Right atrium auricular region (tissue), 2 donors: ENCODE measurements at places on chromosomes 2 and 18. TPM values are rescaled to one million over a fixed set of nuclear protein-coding genes. Genes with fewer than 3 reads are reported as not detected.

The VSNL1 gene
- total RNA-seq = 30.2 TPM

The FOSL2 gene
- 54.0 TPM for total RNA-seq

The CD207 gene
- total RNA-seq = not detected

The EXOC6B gene
- 80.5 TPM for total RNA-seq

The RAB1A gene
- 69.6 TPM for total RNA-seq

The PFN4 gene
- total RNA-seq = not detected

The SERTAD2 gene
- 15.8 TPM for total RNA-seq

The IL36RN gene
- not detected for total RNA-seq

The CPS1 gene
- total RNA-seq = 1.9 TPM

The ACVR1 gene
- 36.8 TPM for total RNA-seq

The ANKRD30B gene
- total RNA-seq = not detected

The NFATC1 gene
- 20.2 TPM for total RNA-seq

- H3K27me3 ChIP-seq = no peaks in the 10 kb centered on the region
- H3K36me3 ChIP-seq = no peaks in the 10 kb centered on the region
- H3K27ac ChIP-seq = no peak overlapping the region
- no peak overlapping the region for H3K4me3 ChIP-seq
Observed at GRCh38 chr18:715626-716025, 3.2 kb upstream of the ENOSF1 start.

GRCh38 chr2:12106440-12107080 is 360.1 kb downstream of the LPIN1 start:
- no peaks in the 10 kb centered on the region for H3K36me3 ChIP-seq
- H3K4me1 ChIP-seq = no peaks in the 10 kb centered on the region
- DNase-seq = no peak
- no peak overlapping the region for H3K4me3 ChIP-seq
- no peak overlapping the region for H3K27ac ChIP-seq
- no peaks in the 10 kb centered on the region for H3K27me3 ChIP-seq

GRCh38 chr2:21423854-21424253 is 300.1 kb downstream of the TDRD15 start:
- no peaks in the 10 kb centered on the region for H3K36me3 ChIP-seq
- H3K4me3 ChIP-seq = no peak overlapping the region
- H3K4me1 ChIP-seq = no peaks in the 10 kb centered on the region
- no peak for DNase-seq

DNA sequence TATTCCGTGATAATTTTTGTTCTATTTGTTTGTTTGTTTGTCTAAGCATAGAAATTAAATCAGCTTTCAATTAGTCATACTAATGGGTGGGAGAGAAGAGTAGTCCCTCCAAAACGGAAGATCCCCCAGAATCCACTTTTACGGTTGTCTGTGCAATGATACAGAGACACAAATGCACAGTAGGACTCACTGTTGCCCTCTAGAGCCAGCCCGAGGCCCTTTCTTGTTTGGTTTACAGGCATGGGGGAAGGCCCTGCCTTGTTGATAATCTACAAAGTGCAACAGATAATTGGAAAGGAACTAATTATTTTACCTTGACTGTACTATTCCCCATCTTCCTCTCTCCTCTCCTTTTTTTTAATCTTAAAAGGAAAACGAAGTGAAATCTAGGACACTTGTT is 121.1 kb downstream of the ACOXL start:
- H3K27me3 ChIP-seq = no peaks in the 10 kb centered on the region
- H3K4me3 ChIP-seq = no peak overlapping the region
- H3K27ac ChIP-seq = no peak overlapping the region
- DNase-seq = no peak

DNA sequence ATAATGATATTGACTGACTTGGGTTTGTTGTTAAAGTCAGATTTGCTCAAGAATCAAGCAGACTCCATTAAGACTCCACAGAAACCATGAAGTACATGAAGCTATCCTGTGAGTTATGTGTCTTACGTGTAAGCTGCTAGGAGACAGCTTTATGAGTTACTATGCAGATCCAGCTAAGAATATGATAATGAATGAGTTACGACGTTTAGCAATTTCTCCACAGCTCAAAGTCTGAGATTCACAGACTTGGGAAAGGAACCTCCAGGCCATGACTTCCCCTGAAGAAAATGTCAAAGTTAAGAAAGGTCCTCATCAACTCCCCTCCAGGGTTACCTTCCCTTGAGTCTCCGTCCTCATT is 211.9 kb upstream of the HNRNPA3 start:
- DNase-seq = no peak
- no peaks in the 10 kb centered on the region for H3K27me3 ChIP-seq
- H3K4me3 ChIP-seq = no peak overlapping the region
- no peaks in the 10 kb centered on the region for H3K36me3 ChIP-seq
- no peak overlapping the region for H3K27ac ChIP-seq
- H3K4me1 ChIP-seq = no peaks in the 10 kb centered on the region

DNA sequence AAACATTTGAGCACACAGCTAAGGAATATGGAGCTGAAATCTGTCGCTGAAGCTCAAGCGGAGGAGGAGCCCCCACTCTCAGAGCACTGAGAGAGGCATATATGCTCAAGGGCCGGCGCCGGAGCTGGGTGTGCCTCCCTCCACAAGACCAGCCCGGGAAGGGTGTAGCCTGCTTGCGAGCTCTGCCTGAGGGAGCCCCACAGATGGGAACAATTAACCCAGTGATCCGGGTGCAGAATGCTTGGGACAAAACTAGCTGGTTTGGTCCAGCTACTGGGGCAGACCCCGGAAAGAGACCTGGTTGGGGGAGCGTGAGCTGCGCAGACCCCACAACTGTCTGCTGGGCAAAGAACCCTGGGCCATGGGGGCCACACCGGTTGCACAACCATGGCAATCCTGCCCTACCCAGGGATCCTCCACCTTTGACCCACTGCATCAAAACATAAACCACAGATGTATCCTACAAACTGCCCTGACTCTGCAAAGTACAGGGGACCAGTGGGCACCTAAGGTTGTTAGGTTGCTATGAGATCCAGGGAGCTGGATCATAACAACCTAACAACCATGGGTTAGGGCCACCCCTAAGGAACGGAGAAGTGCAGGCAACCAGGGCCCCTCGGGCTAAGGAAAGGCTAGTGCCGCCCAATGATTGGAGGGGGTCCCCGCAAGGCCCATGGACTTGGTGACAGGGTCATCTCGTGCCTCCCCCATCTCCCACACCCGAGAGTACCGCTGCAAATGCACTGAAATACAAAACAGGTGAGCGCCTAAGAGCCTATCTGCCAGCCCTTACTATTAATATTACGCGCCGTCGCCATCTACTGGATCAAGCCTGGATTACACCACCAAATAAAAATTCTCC is 53.4 kb upstream of the SCN1A start:
- no peak overlapping the region for H3K27ac ChIP-seq
- no peaks in the 10 kb centered on the region for H3K36me3 ChIP-seq
- H3K27me3 ChIP-seq = no peaks in the 10 kb centered on the region
- no peaks in the 10 kb centered on the region for H3K4me1 ChIP-seq
- peak; percentile 64 for DNase-seq

GRCh38 chr2:53177327-53177726 is 590.3 kb upstream of the CHAC2 start:
- DNase-seq = no peak
- no peaks in the 10 kb centered on the region for H3K4me1 ChIP-seq

GRCh38 chr2:54642677-54643430 is 80.6 kb upstream of the EML6 start:
- no peak for DNase-seq
- H3K27ac ChIP-seq = no peak overlapping the region
- no peak overlapping the region for H3K4me3 ChIP-seq
- H3K4me1 ChIP-seq = no peaks in the 10 kb centered on the region
- H3K27me3 ChIP-seq = no peaks in the 10 kb centered on the region

GRCh38 chr2:201411421-201411820 is 39.8 kb downstream of the TRAK2 start:
- no peaks in the 10 kb centered on the region for H3K36me3 ChIP-seq
- H3K27me3 ChIP-seq = no peaks in the 10 kb centered on the region
- peak overlapping the region; percentile 85 for H3K27ac ChIP-seq
- DNase-seq = no peak
- no peak overlapping the region for H3K4me3 ChIP-seq

GRCh38 chr2:10022445-10022844 is 20.9 kb upstream of the KLF11 start:
- H3K36me3 ChIP-seq = no peaks in the 10 kb centered on the region
- no peaks in the 10 kb centered on the region for H3K4me1 ChIP-seq

GRCh38 chr2:75493230-75493629 is 67.5 kb downstream of the EVA1A start:
- no peaks in the 10 kb centered on the region for H3K4me1 ChIP-seq
- H3K36me3 ChIP-seq = no peaks in the 10 kb centered on the region
- no peak overlapping the region for H3K4me3 ChIP-seq
- no peak for DNase-seq
- no peaks in the 10 kb centered on the region for H3K27me3 ChIP-seq

- H3K27ac ChIP-seq = no peak overlapping the region
- no peak overlapping the region for H3K4me3 ChIP-seq
- H3K36me3 ChIP-seq = no peaks in the 10 kb centered on the region
- H3K4me1 ChIP-seq = no peaks in the 10 kb centered on the region
Observed at GRCh38 chr2:162623888-162624287, 214.7 kb downstream of the KCNH7 start.

GRCh38 chr2:100526868-100527267 is 35.9 kb upstream of the PDCL3 start:
- H3K4me3 ChIP-seq = no peak overlapping the region
- no peaks in the 10 kb centered on the region for H3K27me3 ChIP-seq
- no peak overlapping the region for H3K27ac ChIP-seq
- no peaks in the 10 kb centered on the region for H3K4me1 ChIP-seq
- no peak for DNase-seq
- no peaks in the 10 kb centered on the region for H3K36me3 ChIP-seq
